ENCODE measurements at places on chromosomes 12 and 14.

GRCh38 chr14:23432102-23432925 is 3.1 kb downstream of the MYH7 start:
- no peak for DNase-seq

GRCh38 chr14:85764822-85765221 is 234.9 kb downstream of the FLRT2 start:
- DNase-seq, result no peak

DNA sequence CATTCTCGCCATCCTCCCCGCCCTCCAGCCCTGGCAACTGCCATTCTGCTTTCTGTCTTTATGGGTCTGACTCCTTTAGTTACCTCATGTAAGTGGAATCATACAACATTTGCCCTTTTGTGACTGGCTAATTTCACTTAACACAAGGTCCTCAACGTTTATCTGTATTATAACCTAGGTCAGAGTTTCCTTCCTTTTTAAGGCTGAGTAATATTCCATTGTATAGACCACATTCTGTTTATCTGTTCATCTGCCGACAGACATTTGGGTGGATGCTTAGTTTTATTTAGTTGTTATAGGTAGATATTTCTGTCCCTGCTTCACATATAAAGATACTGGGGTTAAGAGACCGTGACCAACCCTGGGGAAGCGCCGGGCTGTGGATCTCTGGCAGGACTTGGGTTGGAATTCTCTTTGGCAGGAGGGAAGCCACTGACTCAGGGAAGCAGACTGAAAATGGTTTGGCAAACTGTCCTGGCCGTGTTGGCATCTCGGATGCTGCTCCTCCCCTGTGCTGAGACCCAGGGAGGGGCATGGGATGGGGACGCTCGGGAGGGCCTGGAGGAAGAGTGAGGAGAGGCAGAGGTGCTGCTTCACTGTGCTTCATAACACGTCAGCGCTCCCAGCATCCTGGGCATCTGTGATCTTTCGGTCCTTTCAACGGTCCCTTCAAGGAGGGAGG is 38.9 kb downstream of the TEAD4 start:
- no peak for DNase-seq

DNA sequence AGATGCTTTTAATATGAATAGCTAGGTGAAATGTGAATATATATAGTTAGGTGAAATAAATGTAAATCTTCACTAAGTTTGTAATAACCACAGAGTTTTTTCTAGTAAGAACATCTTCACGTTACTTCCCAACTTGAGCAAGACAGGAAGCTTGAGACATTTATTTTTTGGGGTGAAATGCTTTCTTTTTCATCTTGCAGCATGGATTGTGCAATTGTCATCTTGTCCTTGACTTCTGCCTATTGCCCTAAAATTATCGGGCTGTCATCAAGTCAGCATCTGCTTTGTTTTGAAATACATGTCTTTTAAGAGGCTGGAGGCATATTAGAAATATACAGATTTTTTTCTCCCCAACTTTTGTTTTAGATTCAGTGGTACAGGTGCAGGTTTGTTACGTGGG is 433.9 kb downstream of the PCNX1 start:
- no peak for DNase-seq

- DNase-seq, result no peak
Measured at GRCh38 chr12:84186433-84186832, 726.2 kb downstream of the SLC6A15 start.

- no peak for DNase-seq
Measured at GRCh38 chr12:124326871-124327270, 32.0 kb downstream of the RFLNA start.

- peak; percentile 84 for DNase-seq
Measured at GRCh38 chr12:14774074-14774905, 29.0 kb downstream of the WBP11 start.

DNA sequence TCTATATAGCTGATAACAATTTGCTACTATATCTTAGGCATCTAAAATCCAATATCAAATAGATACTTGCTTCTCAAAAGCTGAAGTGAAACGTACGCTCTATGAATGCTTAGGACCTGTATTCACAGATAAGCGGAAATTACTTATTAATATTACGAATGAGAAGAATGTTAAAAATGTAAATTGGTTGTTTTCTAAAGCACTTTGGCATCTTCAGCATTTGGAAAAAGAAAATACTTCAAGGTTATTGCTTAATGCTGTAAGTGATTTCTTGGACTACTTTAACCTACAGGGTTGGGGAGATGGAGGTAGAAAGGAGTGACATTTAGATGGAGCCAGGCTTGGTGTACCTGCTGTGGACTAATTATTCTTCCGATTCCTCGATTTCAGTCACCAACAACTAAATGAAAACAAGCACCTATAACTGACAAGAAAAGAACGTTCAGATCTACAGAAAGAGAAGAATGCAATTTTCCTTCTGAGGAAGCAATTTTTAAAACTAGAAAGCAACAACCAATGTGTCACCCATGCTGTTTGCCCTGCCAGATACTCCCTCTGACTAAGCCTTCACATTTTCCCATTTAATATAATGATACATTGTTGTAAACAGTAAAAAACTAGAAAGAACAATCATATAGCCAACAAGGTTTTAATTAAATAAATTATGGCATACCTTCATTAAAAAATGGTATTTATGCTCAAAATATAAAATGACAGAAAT is 49.3 kb downstream of the SLC25A21 start:
- DNase-seq, result no peak

- DNase-seq, result no peak
Measured at GRCh38 chr14:93263416-93263815, 56.4 kb downstream of the UBR7 start.

DNA sequence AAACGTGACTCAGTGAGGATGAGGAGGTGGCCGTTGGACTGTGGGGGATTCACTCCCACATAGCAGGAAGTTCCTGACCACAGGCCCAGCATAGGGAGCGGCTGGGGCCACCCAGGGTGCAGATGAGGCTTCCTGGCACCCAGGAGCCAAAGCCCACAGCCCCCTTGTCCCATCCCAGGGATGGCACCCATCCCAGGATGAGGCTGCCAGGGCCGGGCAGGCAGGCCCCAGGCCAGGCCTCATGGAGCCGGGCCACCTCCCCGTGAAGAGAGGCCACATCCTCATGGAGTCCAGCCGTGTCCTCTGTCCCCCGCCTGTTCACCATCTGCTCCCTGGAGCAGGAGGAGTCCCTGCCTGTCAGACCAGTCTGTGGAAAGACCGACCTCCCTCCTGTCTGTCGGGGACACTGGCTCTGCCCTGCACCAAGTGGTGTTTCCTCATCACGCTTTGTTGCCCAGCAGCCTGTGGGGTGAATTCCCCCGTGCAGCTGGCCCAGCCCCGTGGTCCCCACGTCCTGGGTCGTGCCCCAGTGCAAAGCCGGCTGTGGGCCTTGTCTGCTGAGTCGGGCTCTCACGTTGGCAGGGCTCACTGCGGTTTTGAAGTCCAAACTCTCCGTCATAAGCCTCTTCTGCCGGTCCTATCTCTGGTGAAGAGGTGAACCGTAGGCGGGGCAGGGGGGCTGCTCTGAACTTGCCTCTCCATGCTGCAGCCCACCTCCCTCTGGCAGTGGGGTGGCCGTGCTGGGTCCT is 24.5 kb downstream of the MMP17 start:
- no peak for DNase-seq

- no peak for DNase-seq
Measured at GRCh38 chr14:57302883-57303282, 34.1 kb downstream of the AP5M1 start.

- DNase-seq, result no peak
Measured at GRCh38 chr12:62813031-62813829, 121.7 kb downstream of the PPM1H start.

- DNase-seq, result peak; percentile 83
Measured at GRCh38 chr14:25909045-25909747, 688.6 kb downstream of the NOVA1 start.

DNA sequence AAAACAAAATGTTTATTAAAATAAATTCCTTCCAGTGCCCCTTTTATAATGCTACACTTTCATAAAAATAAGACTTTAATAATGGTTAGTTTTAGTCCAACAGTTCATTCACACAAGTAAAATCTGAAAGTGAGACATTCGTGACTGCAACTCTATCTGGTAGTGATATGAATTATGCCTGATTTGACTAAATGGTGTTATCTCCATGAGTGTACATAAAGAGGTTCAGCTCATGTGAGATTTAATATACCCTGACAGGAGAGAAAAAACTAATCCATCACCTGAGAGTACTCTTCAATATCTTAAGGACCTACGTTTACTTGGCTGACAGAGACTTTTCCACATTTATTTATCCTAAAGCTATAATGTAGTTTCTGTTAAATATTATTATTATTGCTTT is 34.0 kb downstream of the ERO1A start:
- DNase-seq, result no peak
